Thoracic aorta (tissue), 2 donors: ENCODE measurements at places on chromosomes 3 and 15. TPM values are rescaled to one million over a fixed set of nuclear protein-coding genes. Genes with fewer than 3 reads are reported as not detected.

Gene CCDC9B
- 57.1 TPM for total RNA-seq

Gene ANKRD63
- total RNA-seq: not detected

Gene GPR171
- not detected for total RNA-seq

Gene PATL2
- total RNA-seq: 1.3 TPM

Gene SLC25A38
- 31.8 TPM for total RNA-seq

Gene RBMS3
- 149 TPM for total RNA-seq

Gene CHRM5
- not detected for total RNA-seq

Gene ISL2
- not detected for total RNA-seq

Gene UROC1
- not detected for total RNA-seq

Gene PSTPIP1
- 24.5 TPM for total RNA-seq

GRCh38 chr3:13497386-13497785 lies 17.3 kb downstream of the HDAC11 start:
- DNase-seq: no peak

- no peak for DNase-seq
Measured at GRCh38 chr3:51686512-51687215, 15.6 kb downstream of the TEX264 start.

DNA sequence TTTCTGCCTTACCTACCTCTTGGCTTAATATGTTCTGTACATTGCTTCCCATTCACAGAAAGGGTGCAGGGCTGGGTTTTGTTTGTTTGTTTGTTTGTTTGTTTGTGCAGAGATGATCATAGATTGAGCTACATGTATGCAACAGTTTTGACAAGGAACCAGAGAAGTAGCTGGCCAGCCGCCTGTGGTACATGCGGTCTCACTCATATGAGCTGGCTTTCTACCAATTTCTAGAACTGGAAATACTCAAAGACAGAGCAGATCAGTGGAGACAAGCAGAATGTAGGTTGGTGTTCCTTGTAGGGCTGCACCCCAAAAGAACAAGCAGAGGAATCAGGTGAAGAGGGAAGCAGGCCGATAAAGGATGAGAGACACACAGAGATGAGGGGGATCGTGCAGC lies 502.7 kb downstream of the SOX2 start:
- no peak for DNase-seq

DNA sequence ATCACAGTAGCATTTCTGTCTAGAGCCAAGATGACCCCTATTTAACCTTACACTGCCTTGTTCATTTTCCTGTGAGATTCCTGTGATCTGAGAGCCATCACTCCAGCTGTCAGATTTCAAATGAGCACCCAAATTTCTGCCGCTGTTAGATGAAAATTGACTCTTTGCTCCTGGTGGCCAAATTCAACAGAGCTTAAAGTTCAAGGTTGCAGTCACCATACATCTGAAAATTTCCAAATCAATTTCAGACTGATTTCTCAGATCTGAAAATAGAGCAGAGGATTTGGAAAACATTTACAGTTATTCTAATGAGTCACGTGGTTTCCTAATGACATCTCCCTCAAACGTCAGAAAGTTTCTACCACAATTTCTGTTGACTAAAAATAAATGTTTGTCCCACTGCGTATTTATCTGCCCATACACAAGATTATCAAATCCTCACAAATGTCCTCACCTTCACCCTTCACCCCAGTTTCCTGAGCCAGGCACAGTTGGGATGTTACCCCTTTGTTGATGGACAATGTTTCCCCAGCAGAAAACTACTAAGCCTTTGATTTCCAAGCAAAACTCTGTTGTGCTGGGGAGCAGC lies 16.4 kb downstream of the HDC start:
- no peak for DNase-seq

- DNase-seq: peak; percentile 51
Measured at GRCh38 chr15:40266828-40267304, 16.0 kb downstream of the ANKRD63 start.

- DNase-seq: no peak
Measured at GRCh38 chr3:27729325-27729724, 7.2 kb upstream of the EOMES start.

DNA sequence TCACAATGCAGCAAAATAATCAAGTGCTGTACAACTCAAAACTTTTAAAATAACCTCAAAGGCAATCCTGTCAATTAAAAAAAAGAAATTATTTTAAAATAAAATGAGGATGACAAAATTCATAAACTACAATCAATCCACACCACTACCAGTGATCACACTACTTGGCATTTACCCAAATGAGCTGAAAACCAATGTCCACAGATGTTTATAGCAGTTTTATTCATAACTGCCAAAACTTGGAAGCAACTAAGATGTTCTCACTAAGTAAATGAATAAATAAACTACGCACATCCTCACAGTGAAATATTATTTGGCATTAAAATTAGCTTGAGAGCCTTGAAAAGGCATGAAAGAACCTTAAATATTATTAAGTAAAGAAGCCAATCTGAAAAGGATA lies 121.3 kb downstream of the STAG1 start:
- DNase-seq: no peak

- DNase-seq: no peak
Measured at GRCh38 chr3:49787182-49787464, 781 bp upstream of the IP6K1 start.

- DNase-seq: no peak
Measured at GRCh38 chr3:63975723-63976122, 47.6 kb downstream of the PSMD6 start.

- no peak for DNase-seq
Measured at GRCh38 chr3:186098740-186099139, 10.1 kb downstream of the ETV5 start.

DNA sequence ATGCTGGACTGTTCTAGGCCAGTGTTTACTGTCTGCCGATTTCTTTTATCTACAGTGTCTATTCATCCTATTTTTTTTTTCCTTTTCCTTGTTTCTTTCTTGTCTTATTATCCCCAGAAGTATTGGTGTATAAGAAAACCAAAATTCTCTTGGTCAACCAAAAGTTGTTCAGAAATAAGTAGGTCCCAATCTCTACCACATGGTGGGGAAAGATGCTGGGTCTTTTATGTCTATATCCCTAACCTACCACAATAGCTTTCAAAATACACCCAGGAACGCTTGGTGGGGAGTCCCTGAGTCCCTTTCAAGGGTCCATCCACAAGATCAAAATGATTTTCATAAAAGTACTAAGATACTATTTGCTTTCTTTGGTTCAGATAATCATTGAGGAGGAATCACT lies 225.6 kb downstream of the CLSTN2 start:
- DNase-seq: no peak

GRCh38 chr3:365268-365667 lies 168.7 kb downstream of the CHL1 start:
- DNase-seq: no peak

- no peak for DNase-seq
Measured at GRCh38 chr15:46386356-46386755, 751.5 kb downstream of the SQOR start.

- no peak for DNase-seq
Measured at GRCh38 chr3:88142094-88142624, 7.6 kb upstream of the C3orf38 start.
